ENCODE measurements at places on chromosomes 13 and 19. TPM values are rescaled to one million over a fixed set of nuclear protein-coding genes. Genes with fewer than 3 reads are reported as not detected.

DNA sequence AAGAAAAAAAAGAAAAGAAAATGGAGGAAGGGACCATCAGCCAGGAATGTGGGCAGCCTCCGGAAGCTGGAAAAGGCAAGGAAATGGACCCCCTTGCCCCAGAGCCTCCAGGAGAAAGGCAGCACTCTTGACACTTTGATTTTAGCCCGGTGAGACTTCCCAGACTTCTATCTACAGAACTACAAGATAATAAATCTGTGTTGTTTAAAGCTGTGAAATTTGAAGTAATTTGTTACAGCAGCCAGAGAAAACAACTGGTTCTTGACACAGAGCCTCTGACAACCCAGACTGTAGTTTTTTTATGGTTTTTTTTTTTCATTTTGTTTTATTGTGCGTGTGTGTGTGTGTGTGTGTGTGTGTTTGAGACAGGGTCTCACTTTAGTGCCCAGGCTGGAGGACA lies 7.6 kb downstream of the CTU1 start:
- no peak for DNase-seq

Gene PRTN3
- total RNA-seq: not detected

DNA sequence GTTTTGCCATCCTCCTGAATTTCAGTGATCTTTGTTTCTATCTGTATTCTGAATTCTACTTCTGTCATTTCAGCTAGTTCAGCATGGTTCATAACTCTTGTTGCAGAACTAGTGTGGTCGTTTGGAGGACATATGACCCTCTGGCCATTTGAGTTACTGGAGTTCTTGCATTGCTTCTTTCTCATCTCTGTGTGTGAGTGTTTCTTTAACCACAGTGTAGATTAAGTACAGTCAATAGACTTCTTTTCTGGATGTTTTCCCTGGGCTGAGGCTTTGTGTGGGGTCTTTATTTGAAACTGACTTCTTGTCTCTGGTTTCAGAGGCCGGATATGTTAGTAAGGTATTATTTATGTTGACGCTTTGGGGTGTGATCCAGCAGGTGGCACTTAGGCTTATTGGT lies 14.7 kb downstream of the IGFL2 start:
- no peak for DNase-seq

GRCh38 chr13:106850973-106851650 lies 283.2 kb upstream of the ARGLU1 start:
- no peak for DNase-seq

- no peak for DNase-seq
These were observed 10.5 kb downstream of the DOCK6 start for GRCh38 chr19:11251650-11252314.

- no peak for DNase-seq
These were observed 1043.6 kb downstream of the UQCRFS1 start for GRCh38 chr19:28169168-28169887.

DNA sequence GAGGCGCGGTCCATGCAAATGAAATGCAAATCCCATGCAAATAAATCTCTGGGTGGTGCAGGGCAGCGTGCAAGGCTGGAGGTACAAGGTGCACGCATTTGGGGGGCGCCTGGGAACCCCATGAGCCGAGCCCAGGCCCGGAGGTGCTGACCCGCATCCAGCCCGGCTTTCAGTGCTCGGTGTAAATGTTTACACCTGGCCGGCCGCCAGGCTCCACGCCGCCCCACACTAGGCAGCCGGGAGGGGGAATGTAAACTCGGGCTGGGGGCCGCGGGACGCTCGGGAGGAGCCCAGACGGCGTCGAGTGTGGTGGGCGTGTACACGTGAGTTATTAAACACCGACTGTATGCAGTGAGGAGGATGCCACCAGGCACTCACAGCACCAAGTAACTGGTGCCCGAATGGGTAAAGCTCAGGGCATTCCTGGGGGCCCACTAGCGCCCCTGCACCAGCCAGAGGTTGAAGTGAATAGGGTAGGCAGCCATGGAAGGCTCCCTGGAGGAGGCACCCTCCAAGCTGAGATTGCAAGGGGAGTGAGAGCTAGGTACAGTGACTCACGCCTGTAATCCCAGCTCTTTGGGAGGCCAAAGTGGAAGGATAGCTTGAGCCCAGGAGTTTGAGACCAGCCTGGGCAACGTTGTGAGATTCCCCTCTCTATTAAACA lies 17.2 kb downstream of the FUT6 start:
- no peak for DNase-seq

GRCh38 chr19:18344582-18344950 lies 4.2 kb downstream of the PGPEP1 start:
- DNase-seq: no peak

DNA sequence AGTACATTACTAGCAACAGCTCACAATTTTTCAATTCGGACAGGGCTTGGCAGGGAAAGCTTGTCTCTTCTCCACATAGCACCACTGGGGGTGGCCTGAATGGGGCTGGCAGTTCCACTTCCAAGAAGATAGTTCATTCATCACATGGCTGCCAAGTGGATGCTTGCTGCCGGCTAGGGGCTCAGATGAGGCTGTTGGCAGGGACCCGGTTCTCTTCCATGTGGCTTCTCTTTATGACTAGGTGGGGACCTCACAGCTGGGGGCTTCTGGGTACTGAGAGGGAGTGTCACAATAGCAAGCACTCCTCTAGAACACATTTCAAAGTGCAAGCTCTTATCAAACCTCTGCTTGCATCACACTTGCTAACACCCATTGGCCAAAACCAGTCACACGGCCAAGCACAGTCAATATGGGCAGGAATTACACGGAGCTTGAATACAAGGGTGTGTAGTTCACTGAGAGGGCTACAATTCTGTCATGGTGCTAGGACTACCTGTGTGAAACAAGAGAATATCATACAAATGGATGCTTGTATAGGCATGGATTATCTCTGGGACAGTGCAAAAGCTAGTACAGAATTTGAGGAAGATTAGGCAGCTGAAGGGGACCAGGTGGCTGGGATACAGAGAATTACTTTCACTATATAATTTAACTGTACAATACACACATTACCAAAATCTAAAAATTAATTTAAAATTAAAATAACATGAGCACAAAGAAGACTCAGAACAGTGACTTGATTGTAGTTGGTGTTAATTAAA lies 32.3 kb downstream of the ATP7B start:
- no peak for DNase-seq

- DNase-seq: peak; percentile 59
These were observed 6.8 kb upstream of the ZNF283 start for GRCh38 chr19:43820098-43820883.

Gene REEP6
- total RNA-seq: 1.4 TPM

DNA sequence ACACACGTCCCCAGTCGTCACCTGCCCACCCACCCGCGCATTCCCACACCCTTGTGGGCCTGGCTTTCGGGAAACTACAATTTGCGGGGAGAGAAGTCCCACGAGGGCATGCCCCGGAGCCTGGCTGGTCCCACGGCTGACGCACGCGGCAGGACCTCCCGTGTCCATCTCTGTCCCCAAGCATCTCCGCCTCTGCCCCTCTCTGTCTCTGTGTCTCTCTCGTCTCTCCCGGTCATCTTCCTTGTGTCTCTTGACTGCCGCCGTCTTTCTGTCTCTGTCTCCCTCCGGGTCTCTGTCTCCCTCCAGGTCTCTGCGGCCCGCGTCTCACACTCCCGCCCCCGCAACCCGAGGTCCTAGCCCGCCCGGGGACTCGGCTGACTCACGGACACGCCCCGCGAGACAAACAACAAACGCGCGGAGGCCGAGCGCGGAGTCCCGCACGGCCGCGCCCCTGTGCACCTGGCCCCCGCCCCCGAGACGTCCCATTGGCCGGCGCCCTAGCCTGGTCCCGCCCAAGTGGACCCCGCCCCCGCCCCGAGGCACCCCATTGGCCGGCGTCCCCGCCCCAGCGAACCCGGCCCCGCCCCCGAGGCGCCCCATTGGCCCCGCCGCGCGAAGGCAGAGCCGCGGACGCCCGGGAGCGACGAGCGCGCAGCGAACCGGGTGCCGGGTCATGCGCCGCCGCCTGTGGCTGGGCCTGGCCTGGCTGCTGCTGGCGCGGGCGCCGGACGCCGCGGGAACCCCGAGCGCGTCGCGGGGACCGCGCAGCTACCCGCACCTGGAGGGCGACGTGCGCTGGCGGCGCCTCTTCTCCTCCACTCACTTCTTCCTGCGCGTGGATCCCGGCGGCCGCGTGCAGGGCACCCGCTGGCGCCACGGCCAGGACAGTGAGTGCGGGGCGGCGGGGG lies at the start of gene FGF22:
TSS of gene FGF22 (plus strand) at position 627 of the 908 bp plus-strand sequence. CDS start at position 674, 47 bp downstream.
- peak; percentile 95 for DNase-seq

DNA sequence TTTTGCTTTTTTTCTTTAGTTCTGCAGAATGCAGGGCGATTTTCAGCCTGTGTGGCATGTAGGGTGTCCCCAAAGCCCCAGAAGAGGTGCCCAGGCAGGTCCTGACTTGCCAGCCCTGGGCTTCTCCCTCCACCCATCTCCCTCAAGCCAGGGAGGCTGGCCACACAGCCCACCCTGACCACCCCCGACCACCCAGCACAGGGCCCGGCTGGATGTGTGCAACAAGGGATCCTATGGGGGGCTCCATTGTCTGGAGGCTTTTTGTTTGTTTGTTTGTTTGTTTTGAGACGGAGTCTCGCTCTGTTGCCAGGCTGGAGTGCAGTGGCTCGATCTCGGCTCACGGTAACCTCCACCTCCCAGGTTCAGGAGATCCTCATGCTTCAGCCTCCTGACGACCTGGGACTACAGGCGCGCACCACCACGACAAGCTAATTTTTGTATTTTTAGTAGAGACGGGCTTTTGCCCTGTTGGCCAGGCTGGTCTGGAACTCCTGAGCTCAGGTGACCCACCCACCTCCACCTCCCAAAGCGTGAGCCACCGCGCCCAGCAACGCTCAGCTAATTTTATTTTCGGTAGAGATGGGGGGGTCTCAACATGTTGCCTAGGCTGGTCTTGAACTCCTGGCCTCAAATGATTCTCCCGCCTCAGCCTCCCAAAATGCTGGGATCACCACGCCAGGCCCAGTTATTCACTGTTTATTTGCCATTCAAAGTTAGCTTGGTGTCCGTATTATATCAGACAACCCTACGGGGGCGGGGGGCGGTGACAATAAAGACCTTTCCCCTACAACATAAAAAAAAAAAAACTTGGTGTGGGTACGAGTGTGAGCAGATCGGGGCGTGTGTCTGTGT lies 7.8 kb upstream of the MKNK2 start:
- DNase-seq: no peak

- no peak for DNase-seq
These were observed 119.2 kb upstream of the ABCC4 start for GRCh38 chr13:95420501-95420900.

GRCh38 chr19:47651691-47652090 lies 42.8 kb downstream of the BICRA start:
- no peak for DNase-seq

Gene TLE2
- total RNA-seq: 5.0 TPM

DNA sequence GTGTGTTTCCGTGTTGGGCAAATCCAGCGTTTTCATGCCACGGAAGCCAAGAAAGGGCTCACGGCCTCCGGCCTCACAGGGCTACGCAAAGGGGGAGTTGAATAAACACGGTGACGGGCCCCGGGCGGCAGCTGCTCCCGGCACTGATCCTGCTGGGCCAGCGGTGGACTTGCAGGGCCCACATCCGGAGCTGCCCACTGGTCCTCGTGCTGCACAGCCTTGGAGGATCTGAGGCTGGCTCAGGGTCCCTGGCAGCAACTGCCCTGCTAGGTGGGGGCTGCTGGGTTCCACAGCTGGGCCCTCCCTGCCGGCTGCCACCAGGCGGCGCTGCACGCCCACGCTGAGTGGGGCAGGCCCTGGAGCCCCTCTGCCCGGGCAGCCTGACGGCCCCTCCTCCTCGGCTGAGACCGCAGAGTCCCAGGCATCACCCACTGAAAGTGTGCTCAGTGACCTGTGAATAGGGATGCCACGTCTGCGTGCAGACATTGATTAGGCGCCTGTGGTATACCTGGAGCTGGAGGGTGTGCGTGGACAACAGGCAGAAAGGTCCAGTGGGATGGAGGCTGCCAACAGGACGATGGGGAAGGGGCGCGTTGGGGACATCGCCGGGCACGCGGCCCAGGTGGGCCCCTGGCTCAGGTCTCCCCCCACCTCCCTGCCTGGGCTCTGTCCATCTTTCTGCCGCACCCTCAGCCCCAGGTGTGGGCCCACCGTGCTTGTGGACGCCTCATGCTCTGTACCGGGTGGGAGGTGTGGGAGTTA lies 5.3 kb upstream of the HCN2 start:
- peak; percentile 81 for DNase-seq

Gene PGLYRP2
- 0.29 TPM for total RNA-seq

DNA sequence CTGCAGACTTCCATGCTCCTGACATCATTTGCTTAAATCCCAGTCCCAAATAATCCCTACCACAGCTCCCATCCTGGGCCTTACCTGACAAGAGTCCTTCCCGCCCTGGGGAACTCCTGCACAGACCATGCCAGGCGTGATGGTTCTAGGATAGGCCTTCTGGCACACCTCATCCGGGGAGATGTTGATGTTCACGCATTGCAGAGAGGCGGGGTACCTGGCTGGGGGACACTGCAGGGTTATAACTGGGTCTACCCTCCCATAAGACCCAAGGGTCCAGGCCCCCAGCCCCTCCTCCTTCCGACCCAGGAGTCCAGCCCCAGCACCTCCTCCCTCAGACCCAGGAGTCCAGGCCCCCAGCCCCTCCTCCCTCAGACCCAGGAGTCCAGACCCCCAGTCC lies 4.0 kb downstream of the KLK14 start:
- DNase-seq: no peak

- no peak for DNase-seq
These were observed 705 bp downstream of the STXBP2 start for GRCh38 chr19:7637374-7638256.

DNA sequence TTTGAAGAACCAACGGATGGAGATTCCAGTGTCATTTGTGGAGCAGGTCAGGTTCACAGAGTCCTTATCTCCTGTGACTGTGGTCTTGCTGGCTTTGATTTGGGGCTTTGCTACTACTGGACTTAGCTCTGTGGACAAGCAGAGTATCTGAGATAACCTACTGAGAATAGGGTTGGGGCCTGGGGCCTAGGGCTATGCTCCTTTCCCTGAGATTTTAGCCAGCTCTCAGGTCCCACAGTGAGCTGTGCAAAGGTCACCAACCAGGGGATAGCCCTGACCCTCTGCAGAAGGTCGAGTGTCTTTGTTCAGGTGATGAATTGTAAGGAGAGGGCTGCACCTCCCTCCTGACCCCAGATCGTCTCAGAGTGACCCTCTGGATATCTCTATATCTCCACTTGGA lies 9.2 kb downstream of the CEACAM1 start:
- no peak for DNase-seq

DNA sequence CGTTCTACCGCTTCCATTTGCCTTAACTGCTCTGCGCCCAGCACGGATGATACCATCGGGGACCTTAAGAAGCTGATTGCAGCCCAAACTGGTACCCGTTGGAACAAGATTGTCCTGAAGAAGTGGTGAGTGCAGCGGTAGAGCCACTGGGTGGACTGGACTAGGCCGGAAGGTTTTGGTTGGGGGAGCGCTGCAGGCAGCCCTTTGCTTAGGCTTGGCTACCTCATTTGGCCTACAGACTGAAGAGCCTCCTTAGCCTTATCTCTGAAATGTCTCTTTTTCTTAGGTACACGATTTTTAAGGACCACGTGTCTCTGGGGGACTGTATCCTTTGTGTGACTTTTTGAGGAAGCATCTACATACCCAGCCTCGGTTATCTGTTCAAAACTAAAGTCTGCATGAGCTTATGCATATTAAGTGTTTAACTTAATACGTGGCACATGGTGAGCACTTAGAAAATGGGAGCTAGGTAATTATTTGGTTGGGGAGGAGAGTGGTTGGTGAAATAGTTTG lies 889 bp downstream of the UBL5 start:
- DNase-seq: no peak

GRCh38 chr13:29005035-29005762 lies 185.1 kb downstream of the MTUS2 start:
- no peak for DNase-seq

GRCh38 chr19:7953060-7953459 lies 9.6 kb upstream of the TIMM44 start:
- DNase-seq: no peak

All from activated naive CD4-positive, alpha-beta T cell treated with anti-CD3 and anti-CD28 coated beads, Interleukin-2, amount 50 U/mL, for 72 hours (primary cell).